ENCODE measurements at places on chromosomes 4 and X.

- DNase-seq: no peak
Measured at GRCh38 chr4:11487868-11488544, 59.3 kb upstream of the HS3ST1 start.

DNA sequence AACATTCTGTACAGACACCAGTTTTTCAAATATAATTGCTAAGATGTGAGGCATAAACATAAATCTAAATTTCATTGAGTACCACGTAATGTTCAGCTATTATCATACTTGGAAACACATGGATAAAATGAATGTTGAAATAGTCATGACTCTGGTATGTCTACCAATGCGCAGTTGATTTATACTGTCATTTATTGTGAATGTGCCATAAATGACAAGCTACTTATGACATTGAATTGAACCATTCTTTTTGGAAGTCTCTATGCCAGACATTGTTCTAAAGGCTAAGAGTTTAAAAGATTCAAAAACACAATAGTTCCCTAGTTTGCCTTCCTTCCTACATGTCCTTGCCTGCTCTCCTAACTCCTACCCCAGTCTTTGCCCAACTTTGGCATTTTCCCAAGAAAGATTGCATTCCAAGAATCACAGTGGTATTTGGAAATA is 96.6 kb upstream of the DMD start:
- no peak for DNase-seq

DNA sequence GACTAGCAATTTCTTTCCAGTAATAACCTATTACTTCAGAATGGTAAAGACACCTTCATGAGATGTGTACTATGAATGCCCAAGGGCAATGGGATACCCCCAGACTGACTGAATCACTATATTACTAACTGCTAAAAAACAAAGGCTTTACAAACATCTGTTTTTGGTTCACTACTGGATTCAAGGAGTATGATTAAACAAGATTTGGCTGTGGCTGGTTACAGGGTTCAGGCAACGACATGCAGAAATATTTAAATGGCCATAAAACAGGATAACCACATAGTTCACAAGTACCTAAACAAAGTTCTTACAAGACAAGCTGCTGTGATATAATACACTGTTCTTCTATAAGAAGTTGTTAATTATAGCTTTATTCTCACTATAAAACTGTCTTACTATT is 128.2 kb downstream of the FRYL start:
- DNase-seq: no peak

- no peak for DNase-seq
Measured at GRCh38 chrX:109660435-109661143, 35.6 kb upstream of the KCNE5 start.

DNA sequence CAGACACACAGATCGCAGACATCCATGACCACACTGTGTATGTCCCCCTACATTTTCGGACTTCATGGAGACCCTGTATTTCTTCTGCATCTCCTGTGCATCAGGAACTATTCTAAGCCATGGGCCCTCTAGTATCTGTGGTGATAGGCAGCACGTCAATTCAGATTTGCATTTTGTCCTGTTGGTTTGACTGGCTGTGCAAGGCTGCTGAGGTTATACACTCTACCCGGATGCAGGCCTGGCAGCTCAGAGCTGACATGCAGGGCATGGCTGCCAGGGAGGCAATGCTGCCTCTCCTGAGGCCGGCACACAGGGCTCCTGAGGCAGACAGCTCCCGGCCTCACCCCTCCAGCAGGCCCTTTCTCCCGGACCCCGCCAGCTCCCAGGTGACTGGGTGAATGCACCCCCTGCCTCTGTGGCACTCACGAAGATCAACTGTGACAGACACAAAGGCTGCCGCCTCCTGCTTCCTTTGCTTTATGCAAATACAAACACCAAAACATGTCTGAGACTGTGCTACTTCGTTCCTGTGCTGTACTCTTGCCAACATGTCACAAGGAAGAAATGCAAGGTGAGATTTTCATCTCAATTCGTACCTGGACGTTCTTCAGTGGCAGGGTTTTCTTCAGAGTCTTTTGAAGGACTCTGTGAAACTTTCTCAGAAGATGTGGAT is 51.0 kb downstream of the NSG1 start:
- DNase-seq: no peak

GRCh38 chr4:83625821-83626220 is 89.9 kb downstream of the GPAT3 start:
- no peak for DNase-seq

DNA sequence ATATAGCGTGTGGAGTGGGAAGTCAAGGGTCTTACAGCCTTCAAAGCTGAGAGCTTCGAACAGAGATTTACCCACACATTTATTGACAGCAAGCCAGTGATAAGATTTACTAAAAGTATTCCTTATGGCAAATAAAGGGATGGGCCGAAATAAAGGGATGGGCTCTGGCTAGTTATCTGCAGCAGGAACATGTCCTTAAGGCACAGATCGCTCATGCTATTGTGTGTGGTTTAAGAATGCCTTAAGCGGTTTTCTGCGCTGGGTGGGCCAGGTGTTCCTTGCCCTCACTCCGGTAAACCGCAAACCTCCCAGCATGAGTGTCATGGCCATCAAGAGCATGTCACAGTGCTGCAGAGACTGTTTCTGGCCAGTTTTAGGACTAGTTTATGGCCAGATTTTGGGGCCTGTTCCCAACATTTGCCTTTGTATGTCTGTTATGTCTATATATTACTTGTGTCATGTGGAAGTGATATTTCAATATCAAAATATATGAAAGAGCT is 53.5 kb downstream of the UGT2B10 start:
- no peak for DNase-seq

DNA sequence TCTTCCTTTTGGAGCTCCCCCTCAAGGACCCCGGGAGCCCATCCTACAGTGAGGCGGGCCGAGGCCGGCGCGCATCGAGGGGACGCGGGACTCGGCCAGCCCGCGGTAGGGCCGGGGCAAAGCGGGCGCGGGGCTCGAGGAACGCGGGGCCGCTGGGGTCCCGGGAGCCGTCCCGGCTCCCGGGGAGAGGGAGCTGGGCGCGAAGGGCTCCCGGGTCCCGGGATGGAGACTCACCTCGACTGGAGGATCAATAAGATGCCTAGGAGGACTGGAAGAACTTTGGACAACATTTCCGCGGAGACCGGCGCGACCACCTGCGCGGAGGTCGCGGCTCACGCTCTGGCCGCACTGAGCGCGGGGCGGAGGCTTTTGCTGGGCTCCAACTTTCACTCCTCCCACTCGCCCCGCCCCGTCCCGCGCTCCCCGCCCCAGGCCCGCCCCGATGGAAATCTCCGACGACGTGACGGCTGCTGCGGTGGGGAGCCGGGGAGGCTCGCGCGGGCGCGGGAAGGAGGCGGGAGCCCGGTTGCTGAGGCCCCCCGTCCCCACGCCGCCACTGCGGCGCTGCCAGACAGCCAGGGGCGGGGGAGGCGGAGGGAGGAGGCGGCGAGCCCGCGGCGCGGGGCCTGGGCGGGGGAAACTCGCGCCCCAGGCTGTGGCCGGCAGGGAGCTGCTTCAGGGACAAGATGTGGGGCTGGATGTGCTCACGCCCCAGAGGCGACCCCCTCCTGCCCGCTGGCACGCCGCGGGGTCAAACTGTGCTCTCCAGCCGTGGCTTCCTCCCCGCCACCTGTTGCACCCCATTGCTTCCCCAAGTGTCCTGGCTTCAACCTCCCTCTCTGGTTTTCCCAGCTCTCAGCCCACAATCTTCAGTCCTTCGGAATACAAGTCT is at the start of gene GABRE:
GABRE (minus strand) TSS at position 341 of the 892 bp plus-strand sequence; CDS start at position 290, 51 bp downstream.
- no peak for DNase-seq

DNA sequence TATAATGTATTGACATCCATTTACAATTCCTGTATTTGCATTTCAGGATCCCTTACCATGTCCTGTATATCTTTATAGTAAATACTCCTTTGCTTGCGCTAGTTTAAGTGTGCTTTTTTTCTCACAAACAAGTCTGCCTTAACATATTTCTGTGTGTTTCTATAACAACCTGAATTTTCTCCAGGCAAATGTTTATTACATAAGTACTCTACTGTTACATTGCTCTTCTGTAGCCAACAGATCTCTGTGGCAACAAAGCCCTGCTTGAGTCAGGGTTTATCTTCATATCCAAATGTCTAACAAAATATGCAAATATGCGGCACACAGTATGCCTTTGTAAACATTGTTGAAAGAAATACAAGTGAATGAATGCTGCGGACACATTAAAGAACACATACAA is 625.5 kb downstream of the TLL1 start:
- DNase-seq: no peak

GRCh38 chrX:3204606-3205005 is 141.8 kb downstream of the MXRA5 start:
- DNase-seq: no peak

All from AG04450 (cell line).